ENCODE measurements at places on chromosomes 12 and 14. TPM values are rescaled to one million over a fixed set of nuclear protein-coding genes. Genes with fewer than 3 reads are reported as not detected.

Gene KRT75
- total RNA-seq, result not detected

Gene GPRC5D
- total RNA-seq, result not detected

Gene NAV3
- total RNA-seq, result 50.3 TPM

Gene TMEM229B
- 0.77 TPM for total RNA-seq

Gene MARS1
- 352 TPM for total RNA-seq
